ENCODE measurements at places on chromosomes 7 and 10.

GRCh38 chr7:41730668-41731067 is 27.8 kb upstream of the INHBA start:
- no peak for DNase-seq

GRCh38 chr7:110669410-110669809 is 421.5 kb upstream of the LRRN3 start:
- DNase-seq = no peak

DNA sequence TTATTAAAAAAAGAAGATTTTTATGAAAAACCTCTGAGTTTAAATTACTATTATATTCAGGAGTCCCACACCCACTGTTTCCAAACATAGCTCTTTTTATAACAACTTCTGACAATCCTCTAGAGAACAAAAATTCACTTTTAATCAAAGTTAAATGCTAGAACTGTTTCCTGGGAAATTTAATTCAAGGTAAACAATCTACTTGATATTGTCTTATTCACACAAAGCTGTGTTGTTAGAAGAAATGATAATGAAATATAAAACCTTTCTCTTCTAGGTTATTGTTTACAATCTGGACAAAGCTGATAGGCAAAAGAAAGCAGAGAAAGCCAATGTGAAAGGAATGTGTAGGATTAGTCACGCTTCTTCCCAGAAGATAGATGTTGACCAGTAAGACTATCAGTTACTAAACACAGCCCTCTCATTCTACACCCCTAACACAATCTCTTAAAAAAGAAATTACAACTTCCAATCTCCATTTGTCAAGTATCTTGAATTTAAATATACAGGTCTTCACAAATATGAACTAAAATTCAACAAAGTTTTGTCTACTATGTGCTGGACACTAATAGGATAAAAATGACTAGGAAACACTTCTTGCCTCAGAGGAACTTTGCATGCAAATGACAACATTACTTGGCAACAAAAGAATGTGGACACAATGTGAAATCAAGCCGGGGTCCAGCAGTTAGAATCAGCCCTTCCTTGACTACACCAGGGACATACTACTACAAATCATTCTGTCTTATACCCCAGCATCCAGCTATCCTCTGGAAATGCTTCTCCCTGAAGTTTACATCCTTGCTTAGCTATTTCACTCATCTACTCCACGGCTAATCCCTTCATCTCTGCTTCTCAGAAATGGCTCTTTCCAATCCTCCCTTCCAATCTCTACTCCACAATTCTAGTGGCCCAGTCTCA is 123.7 kb downstream of the IMMP2L start:
- DNase-seq = no peak

DNA sequence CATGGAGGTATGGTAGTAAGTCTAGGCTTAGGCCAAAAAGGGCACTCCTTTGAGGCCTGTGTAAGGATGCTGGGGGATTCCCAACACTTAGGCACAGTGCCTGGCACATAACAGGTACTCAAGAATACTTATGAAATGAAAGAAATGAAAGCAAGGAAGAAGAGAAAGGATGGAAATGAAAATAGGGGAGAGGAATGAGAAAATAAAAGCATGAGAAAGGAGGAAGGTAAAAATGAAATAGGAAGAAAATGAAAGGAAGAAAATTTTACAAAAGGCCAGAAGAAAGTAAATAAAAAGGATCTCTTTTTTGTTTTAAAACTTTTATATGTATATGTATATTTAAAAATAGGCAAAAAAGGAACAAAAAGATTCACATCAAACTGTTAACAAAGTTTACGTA is 146.3 kb downstream of the SKAP2 start:
- no peak for DNase-seq

DNA sequence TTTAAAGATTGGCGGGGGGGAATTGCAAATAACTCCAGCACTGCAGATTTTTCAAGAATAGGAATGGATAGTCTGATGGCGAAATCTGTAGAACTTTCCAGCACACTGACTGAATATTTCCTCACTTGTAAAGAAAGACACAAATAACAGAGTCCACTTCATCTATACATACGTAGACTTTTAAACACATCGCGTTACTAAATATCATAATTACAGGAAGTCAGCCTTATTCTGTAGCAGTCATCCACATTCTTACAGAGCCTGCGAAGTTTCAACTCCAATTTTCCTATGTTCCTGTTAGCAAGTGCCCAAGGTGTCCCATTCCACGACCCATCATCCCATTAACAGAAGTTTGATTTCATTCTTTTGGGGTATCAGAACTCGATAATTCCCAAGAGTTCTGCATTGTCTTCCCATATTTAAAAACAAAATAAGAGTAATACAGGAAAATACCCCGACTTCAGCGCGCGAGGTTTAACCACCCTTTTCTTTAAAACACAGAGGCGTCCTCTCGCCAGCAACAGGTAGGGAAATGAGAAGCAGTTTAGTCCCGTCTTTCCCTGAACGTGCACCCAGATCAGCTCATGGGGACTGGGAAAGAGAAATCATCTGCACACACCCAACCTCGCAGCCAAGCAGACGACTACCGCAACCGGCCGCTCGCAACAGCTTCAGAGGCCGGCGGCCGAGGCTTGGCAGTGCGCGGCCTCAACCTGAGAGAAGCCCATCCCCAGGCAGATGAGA is 880 bp downstream of the HERC4 start:
- DNase-seq = no peak

DNA sequence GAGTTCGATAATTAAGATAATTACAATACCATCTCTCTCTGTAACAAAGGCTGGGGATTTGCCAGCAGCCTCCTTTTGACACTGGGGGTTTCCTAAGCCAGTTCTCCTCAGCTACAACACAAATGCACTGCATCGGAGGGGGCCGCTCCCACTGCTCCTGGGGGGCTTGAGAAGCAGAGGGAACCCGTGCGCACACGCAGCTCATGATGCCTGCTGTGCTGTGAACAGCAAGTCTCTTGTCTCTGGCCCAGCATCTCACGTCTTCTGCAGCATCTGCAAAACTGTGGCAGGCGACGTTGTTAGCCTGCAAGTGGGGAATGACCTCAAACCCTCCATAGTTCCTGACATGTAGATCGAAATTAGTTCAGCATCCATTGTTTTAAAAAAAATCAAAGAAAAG is 5.5 kb downstream of the VIPR2 start:
- DNase-seq = no peak

DNA sequence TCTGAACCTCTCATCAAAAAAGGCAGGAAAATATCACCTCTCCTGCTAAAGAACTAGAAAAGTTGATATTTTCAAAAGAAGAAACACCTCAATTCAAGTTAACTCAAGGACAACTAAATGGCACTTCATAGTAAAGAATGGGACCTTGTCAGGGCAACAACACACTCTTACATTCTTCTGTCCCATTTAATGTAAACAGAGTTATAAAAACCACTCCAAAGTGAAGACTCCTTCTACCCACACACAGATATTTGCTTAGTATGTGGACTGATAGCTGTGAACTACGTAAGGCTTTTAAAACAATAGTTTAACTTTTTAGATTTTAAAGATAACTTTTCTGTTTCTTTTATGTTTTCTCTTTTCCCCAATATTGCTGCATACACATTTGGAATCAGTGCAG is 118.3 kb downstream of the ZNF37A start:
- DNase-seq = no peak

DNA sequence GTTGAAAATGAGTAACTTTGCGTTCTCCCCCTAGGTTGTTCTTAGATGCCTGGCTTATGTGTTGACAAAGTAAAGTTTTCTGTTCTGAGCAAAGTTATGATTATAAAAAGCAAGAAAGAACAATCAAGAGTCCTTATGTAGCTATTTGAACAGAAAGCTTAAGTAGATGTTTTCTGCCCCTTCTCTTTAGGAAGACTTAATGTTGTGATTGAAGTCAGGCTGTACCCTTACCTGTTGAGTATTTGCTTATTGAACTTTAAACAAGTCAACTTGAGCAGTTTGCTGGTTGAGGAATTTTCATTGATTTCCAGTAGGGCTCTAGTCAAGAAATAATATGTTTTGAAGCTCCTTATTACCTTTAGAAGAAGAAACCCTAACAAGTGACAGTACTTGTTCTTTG is 33.9 kb upstream of the VDAC2 start:
- no peak for DNase-seq

GRCh38 chr7:23426876-23427275 is 43.4 kb downstream of the IGF2BP3 start:
- DNase-seq = no peak

DNA sequence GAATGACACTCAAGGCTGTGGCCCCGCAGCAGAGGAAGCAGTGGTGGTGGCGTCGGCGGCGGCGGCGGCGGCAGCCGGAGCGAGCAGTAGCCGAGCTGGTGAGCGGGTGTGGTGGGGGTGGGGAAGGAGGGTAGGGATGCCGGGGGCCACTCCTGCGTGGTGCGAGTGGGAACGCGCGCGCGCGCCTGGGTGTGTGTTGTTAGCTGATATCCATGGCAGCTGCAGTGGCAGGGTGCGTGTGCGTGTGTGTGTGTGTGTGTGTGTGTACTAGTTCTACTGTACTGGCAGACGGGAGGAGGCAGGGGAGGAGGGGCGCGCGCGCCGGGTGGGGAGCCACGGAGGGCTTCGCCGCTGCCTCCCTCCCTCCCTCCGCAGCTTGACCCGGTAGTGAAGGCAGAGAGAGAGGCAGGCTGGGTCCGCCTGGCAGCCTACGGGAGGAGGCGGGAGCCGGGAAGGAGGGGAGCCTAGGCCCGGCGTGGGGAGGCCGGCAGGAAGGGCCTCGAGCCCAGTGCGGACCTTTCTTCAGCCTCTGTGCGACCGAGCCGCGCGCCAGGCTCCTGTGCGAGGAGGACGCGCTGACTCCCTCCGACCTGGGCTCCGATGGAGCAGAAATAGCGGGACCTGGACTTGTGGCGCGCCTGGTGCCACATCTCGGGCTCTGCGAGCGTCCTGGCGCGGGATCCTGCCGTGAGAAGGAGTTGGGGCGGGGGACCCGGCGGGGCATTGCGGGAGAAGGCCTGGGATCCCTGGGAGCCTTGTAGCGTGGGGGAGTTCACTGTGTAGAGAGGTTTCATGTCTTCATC is at the start of gene MAGI2:
MAGI2 (minus strand) TSS at position 110 of the 803 bp plus-strand sequence. CDS start 347 bp downstream, outside the sequence.
- peak; percentile 8 for DNase-seq

- no peak for DNase-seq
Measured at GRCh38 chr7:44381494-44382220, 56.3 kb upstream of the CAMK2B start.

DNA sequence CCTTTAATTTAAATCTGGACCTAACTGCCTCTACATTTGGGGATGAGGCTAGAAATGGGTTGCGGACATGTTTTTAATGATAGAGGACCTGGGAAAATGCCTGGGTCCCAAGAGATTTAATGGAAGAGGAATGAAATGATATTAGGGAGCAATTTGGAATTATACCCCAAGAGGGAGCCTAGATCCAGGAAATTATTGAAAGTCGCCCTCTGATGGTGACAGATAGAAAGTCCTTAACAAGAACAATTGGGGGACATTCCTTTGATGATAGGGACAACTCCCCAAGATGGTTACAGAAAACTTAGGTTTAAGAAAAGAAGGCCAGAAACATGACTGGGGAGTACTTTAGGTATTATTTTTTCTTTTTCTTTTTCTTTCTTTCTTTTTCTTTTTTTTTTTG is 9.5 kb upstream of the TSGA13 start:
- DNase-seq = peak; percentile 18

DNA sequence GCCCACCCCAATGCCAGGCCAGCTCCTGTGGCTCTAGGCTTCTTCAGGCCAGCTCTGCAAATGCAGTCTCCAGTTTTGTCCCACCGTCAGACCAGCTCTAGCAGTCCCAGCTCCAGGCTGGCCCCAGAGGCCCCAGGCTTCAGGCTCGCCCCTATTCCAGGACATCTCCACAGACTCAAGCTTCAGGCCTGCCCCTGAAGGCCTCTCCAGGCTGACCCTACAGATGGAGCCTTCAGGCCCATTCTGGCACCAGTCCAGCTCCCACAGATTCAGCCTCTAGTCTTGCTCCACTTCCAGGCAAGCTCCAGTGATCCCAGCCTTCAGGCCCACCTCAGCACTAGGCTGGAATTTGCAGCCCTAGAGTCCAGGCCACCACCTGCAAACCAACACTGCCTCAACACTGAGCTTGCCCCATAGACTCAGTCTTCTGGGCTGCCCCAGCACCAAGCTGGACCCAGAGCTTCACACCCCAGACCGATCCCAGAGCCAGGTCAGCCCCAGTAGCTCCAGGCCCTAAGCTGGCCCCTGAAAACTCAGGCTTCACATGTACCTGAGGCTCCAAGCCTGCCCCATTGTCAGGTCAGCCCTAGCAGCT is 170.2 kb downstream of the ITGB1 start:
- DNase-seq = no peak

- DNase-seq = no peak
Measured at GRCh38 chr10:11095374-11095801, 77.7 kb downstream of the CELF2 start.

DNA sequence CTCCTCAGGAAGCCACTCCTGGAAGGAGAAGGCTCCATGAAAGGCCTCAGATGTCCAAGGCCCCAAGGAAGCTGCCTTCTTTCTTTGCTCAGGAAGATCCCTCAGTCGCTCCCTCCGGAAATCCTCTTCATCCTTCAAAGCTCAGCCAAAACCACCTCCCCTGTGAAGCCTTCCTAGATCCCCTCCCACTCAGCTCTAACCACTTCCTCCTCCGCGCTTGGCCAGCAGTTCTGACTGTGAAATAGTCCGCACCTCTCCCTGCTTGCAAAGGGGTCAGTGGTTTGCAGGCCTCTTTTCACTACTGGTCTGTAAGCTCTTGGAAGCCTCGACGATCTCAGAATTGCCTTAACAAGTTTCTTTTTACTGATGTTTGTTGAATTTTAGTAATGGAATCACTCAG is 23.9 kb downstream of the PYROXD2 start:
- no peak for DNase-seq

GRCh38 chr7:92292981-92293380 is 47.2 kb downstream of the ANKIB1 start:
- no peak for DNase-seq

- DNase-seq = no peak
Measured at GRCh38 chr7:104550362-104550761, 222.0 kb downstream of the LHFPL3 start.

DNA sequence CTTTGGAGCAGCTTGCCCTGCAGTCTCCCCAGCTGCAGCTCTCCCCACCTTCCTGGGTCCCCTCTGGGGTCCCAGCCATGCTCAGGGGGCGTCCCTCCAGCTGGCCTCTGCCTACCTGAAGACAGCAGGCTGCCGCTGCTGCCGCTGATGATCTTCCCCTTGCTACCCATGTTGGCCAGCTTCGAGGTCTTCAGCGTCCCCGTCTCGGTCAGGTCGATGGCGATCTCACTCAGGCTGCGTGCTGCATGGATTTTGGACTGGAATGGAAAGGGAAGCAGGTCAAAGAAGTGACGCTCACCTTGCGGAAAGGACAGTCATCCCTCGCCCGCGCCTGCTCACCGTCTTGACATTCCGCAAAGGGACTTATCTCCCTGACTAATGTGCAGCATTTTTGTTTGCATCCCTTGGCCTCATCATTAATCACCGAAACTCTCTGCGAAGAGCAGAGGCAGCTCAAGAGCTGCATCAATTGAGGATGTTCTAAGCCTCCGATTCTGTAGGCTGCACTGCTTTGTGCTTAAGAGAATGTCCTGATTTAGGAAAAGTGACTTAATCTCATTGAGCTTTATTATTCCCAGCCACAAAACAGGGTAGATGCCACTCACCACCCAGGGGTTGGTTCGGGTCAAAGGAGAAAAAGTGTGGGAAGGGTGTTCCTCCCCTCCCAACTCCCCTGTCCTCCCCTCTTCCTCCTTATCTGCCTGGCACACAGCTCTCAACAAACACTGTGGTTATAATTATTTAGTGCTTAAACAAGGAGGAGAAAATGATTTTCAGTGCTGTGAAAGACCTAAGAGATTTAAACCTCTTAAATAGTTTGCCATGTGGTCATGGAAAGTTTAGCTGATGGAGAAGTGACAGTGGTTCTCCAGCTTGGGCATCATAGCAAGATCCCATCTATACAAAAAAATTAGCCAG is 107.3 kb downstream of the PRPF18 start:
- DNase-seq = no peak

- DNase-seq = no peak
Measured at GRCh38 chr7:41910940-41911600, 208.2 kb upstream of the INHBA start.

GRCh38 chr7:134818613-134819345 is 39.3 kb downstream of the CALD1 start:
- DNase-seq = no peak

All from HuH-7.5 (cell line).